Glomerular endothelial cell (primary cell): ENCODE measurements at places on chromosomes 2 and 18. TPM values are rescaled to one million over a fixed set of nuclear protein-coding genes. Genes with fewer than 3 reads are reported as not detected.
A peak's percentile ranks its signal among the peaks of the same experiment; 100 is the strongest.

DNA sequence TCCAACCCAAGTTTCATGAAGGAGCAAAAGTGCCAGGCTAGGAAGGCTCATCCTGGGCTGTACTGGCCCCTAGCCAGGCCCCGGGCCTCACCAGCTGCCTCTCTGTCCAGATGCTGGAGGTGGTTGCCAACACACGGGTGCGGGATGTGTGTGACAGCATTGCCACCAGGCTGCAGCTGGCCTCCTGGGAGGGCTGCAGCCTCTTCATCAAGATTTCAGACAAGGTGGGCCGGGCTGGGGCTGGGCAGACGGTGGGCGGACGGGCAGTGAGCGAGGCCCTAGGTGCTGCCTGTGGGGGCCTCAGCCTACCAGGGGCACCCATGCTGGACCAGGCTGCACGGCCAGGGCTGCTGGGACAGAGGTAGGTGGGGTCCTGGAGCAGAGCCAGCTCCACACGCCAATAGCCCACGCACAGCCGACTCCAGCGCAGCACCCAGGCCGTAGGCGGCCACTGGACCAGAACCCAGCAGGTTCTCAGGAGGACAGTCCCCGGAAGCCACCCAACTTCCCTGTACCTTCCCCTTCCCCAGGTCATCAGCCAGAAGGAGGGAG is 11.8 kb upstream of the GPR17 start:
- no peak for DNase-seq

GRCh38 chr18:11019295-11020105 is 129.9 kb downstream of the PIEZO2 start:
- DNase-seq = no peak

The GCG gene
- not detected in 2 replicates for total RNA-seq

GRCh38 chr2:237141571-237142051 is 55.9 kb downstream of the COPS8 start:
- DNase-seq = no peak

DNA sequence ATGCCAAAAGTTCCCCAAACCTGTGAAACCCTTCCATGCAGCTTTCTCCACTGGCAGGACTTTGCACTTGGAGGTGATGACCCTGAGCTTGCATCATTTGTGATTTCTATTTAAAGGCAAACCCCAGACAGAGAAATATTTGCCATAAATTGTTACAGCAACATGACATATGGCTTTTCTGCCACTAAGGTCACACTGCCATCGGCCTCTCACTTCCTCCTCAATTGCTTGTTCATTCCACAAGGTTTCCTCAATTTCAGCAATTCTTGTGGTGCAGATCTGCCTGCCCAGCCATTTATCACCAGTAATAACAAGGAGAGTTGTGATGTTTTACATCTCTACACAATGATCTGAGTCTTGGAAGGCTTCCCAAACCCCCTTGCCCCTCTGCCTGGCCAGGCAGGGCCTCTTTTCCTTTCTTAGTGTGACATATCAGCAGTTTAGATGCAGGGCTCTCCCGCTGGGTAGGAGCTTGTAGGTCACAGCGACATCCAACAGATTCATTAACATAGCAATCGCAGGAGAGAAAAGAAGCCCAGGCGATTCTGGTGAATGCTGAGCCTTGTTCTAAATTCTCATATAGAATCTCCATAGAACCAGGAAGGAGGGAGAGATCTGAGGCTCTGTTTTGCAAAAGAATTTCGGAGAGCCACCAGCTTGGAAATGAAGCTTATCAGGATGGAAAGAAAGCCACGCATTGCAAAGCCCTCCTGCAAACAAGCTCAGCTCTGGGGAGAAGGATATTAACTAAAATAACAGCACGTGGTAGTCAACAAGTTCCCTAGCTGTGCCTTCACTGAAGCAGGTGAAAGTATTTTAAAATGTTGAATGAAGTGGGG is 46.7 kb upstream of the ITGA6 start:
- DNase-seq = no peak

The C2orf80 gene
- total RNA-seq = not detected in 2 replicates

DNA sequence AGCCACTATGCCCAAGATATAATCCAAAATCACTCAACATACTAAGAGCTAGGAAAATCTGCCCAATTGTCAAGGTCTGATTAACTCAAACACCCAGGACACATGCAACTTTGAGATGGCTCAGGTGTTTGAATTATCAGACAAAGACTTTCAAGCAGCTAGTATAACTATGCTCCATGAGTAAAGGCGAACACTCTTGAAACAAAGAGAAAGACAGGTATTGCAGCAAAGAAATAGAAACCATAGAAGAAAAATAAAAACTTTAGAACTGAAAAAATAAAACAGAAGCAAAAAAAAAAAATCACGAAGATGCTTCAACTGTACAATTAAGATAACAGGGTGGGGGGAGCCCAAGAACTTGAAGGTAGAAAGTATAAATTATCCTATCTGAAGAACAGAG is 214.2 kb downstream of the EIPR1 start:
- no peak for DNase-seq

GRCh38 chr2:176879426-176879995 is 333.1 kb upstream of the HNRNPA3 start:
- DNase-seq = no peak

GRCh38 chr2:147523415-147523814 is 321.4 kb upstream of the ACVR2A start:
- no peak for DNase-seq

GRCh38 chr2:119487434-119488244 is 36.6 kb downstream of the SCTR start:
- DNase-seq = no peak

The ANKRD62 gene
- total RNA-seq = not detected in 2 replicates

DNA sequence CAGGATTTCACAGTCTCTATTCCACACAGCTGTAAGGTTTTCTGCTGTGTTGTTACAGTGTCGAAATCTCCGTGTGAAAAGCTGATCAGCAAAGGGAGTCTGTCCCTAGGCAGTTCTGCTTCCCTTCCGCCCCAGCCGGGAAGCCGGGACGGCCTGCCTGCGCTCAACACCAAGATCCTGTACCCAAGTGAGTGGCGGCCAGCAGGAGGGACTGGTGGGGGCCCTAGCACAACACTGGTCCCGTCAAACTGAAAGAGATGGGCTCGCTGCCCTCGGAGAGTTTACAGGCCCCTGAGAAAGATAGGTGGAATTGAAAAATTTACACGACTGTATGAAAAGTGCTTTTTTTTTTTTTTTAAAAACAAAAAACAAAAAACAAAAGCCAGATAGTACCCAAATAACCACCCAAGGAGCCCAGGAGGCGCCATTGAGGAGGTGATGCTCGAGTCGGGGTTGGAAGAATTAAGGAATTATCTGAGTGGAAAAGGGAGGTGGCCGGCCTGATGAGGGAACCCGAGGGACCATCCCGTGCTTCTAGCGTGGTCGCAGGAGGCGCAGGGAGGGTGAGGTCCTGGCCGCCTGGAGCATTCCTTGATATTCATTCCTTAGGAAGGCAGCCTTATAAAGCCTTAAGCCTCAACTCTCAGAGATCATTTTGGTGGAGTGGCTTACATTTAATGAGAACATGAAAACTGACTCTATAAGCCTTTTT is 96.7 kb downstream of the DGKD start:
- no peak for DNase-seq

- DNase-seq = peak; percentile 5
Measured at GRCh38 chr2:74333175-74333574, 10.0 kb downstream of the SLC4A5 start.

DNA sequence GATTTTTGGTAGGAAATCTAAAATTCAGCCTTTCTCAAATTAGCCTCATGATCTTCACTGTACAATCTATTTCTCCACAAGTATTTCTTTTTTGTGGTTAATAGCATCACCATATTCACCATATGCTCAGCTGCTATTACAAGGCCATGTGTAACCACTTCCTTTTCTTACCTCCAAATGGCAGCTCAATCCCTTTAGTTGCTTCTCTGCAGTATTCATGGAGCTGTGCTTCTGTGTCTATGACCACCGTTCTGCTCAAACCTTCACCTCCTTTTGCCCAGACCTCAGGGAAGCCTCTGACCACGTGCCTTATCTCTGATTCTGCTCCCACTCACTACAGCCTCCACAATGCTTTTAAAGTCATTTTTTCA is 126.7 kb upstream of the TMEM200C start:
- DNase-seq = no peak

DNA sequence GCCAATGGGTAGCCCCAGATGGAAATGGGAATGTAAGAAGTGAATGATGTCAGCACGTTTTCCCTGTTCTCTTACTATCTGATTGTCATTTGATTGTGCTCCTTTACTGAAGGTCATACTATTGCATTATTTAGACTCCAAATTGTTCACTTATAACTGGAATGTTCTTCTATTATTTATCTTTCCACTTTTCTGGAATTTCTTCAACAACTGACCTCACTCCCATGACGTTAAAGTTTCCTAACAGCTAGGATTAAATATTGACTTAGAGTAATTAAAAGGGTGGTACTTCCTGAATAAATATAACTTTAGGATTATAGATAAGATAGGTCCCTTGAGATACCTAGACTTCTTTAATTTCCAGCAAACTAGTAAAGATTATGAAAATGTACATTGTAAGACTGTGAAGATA is 10.9 kb upstream of the GULP1 start:
- no peak for DNase-seq

DNA sequence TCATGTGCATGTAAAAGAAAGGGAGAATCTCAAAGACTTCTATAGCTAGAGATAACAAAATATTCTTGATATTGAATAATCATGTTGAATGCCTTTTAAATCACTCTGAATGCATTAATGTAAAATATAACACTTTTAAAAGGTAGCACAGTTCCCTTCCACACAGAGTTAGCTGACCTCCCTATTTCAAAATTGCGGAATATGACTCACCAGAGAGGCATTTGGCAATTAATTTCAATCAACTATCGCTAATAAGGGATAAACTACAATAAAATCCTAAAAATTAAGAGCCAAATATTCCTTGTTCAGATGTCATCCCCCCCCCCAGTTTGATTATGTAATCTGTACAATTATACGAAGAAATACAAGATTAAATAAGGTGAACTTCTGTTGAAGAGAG is 29.3 kb downstream of the ZC3H15 start:
- DNase-seq = no peak

GRCh38 chr2:160471950-160472349 is 21.7 kb downstream of the RBMS1 start:
- DNase-seq = no peak

The CCDC141 gene
- total RNA-seq = 0.06 TPM in 1 of 2 replicates, not detected in the other

DNA sequence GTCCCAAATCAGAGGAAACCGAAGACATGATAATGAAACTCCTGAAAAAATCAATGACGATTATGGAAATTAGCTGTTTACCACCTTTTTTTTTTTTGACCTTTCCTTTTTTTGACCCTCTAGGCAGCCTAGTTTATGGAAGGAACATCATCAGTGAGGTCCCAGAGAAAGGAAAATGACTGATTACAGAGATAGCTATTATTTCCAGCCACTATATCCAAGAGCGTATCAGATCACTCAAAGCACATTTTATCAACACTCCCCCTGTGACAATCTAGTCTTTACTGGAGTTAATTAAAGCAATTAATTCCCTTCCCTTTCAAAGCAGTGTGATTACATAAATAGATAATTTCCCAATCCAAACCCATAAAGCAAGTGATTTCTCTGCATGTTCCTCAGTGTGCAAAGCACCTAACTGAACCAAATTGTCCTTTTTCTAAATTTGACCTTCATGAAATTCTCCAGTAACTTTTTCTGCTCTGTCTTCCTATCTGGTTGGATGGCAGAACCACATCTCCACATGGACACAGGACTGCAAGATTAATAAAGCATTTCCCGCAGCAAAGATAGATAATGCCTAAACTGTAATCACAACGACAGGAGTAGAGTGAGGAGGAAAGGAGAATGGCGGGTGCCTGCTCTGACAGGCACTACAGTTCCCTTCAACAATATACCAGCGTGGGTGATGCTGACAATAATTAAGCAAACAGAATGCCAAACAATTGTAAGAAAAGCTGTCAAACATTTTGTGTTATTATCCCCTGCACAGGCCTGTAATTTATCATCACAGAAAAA is 194.4 kb downstream of the SLC8A1 start:
- DNase-seq = no peak

DNA sequence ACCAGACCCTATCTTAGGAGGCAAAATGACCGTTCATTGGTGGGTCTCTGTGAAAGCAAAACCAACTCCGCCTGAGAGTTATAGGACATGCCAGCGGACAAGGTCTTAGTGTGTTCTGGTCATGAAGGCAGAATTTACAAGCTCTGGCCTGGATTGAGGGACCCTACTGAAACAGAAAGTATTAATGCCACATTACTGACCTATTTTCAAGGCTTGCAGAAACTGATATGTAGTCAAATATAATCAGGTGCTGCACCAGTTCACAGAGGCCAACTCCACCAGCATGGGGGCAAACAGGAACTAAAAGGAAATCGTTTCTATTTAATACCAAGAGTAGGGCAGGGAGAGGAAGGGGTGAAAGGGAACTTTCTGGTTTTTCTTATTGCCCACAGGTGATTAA is 19.7 kb downstream of the TYMS start:
- no peak for DNase-seq
